ELR (cell line): ENCODE measurements at places on chromosomes 4 and X.

- peak; percentile 13 for DNase-seq
These were observed 2319.5 kb downstream of the ARAP2 start for GRCh38 chr4:33924811-33925210.

DNA sequence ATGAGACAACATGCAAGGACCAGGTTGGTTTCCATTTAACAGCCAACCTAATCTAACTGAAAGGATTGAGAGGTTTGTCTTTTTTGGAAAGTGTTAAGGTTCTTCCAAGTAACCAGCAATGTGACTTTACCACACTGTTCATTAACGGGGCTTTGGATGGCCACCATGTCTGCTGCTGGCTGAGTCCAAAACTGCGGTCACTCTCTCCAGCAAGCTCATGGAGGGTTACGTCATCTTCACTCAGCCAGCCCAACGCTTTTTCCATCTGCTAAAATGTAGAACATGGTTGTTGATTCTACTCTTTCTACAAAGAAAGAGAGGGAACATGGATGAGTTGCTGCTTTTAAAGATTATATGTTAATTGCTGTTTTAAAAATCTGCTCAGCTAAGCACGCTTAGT is 11.0 kb downstream of the PKD2 start:
- peak; percentile 82 for DNase-seq

DNA sequence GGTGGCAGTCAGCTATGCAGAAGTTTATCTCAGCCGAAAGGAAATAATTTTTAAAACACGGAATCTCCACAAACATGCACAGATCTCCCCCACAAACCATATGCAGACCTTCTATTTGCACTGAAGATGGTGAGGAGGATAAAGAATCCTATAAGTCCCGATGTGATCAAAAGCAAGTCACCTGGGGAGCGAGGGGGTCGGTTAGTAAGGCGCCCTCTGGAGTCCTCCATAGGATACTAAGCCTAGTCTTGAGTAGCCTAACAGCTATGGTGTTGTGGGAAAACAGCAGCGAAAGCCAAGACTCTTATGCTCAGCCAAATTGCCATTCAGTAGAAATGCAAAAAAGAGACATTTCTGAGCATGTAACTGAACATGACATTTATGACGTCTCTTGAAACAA is 210.9 kb downstream of the FRMPD4 start:
- DNase-seq, result no peak

DNA sequence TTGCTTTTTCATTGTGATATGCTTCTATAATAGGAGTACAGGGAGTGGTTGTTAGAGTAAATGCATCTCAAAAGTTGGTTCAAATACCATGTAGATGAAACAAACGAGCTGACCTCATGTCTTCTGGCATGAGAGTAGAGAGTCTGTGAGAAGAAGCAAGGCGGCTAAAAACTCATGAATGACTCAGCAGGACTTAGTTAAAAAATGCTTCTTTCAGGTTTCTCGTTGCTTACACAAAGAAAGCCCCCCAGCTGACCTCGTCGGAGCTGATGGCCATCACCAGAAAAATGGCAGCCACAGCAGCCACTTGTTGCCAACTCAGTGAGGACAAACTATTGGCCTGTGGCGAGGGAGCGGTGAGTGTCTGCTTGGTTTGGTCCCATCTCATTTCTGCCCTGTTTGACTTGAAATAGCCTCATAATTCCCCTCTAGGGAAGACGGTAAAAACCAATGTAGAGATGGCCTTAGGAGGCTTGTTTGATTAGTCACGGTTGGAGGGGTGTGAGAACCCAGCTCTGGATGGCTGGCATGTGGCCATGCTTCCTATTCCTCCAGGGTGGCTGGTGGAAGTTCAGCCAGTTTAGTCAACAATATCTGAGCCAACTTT is 14.5 kb downstream of the AFP start:
- DNase-seq, result peak; percentile 91

GRCh38 chr4:110483516-110483915 is 7.6 kb downstream of the ENPEP start:
- DNase-seq, result no peak

GRCh38 chrX:26889574-26889973 is 573.6 kb downstream of the PPP4R3C start:
- no peak for DNase-seq

- no peak for DNase-seq
These were observed 76.7 kb downstream of the TAB3 start for GRCh38 chrX:30812326-30812725.

DNA sequence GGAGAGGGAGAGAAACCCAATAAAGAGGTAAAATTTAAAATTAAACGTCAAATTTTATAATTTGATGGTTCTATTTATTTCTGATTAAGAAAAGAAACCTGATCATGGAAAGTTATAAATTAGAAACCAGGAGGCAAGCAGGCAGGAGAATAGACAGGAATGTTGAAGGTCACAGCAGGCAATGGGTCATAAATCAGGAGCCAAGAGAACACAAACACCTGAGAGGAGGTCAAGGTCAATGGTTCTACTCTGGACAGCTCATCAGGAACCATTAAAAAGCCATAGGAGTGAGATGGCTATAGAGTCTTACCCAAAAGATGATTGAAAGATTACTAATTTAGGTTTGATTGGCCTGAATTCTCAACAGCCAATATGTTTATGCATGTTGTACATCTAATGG is 126.9 kb upstream of the HCCS start:
- DNase-seq, result no peak

- DNase-seq, result no peak
These were observed 46.1 kb upstream of the CITED1 start for GRCh38 chrX:72351606-72352334.
